ENCODE measurements at places on chromosomes 4 and X. TPM values are rescaled to one million over a fixed set of nuclear protein-coding genes. Genes with fewer than 3 reads are reported as not detected.

DNA sequence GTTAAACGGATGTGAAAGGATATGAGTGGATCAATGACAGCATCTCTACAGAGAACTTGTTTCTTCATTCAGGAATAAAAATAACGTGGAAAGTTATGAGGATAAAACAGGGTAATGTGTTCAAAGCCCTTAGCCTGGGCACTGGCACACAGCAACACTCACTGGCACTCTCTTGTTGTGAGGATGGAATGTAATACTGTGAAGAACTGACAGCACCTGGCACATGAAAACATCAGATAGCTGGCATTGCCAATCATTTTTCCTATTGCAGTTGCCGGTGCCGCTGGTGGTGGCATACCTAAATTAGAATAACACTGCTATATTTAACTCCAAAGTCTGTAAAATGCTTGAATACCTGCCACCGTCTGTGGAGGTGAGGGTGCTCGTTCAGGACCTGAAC, 1061.2 kb downstream of the DMD start:
- H3K4me3 ChIP-seq: no peak overlapping the region
- DNase-seq: no peak
- H3K36me3 ChIP-seq: no peaks in the 10 kb centered on the region
- no peaks in the 10 kb centered on the region for H3K27me3 ChIP-seq
- no peak overlapping the region for H3K27ac ChIP-seq

GRCh38 chr4:189548484-189549125, 392.1 kb upstream of the FRG1 start:
- H3K27me3 ChIP-seq: no peaks in the 10 kb centered on the region
- DNase-seq: no peak
- H3K36me3 ChIP-seq: no peaks in the 10 kb centered on the region
- no peak overlapping the region for H3K27ac ChIP-seq
- H3K4me3 ChIP-seq: no peak overlapping the region

GRCh38 chr4:55865228-55865806, 11.9 kb downstream of the EXOC1 start:
- H3K4me1 ChIP-seq: peaks cover 22% of the 10 kb centered on the region
- no peak overlapping the region for H3K4me3 ChIP-seq
- DNase-seq: no peak
- peaks cover 38% of the 10 kb centered on the region for H3K36me3 ChIP-seq

- H3K27ac ChIP-seq: no peak overlapping the region
- no peak for DNase-seq
- no peaks in the 10 kb centered on the region for H3K27me3 ChIP-seq
Observed at GRCh38 chr4:175435381-175435783, 376.7 kb downstream of the GPM6A start.

GRCh38 chr4:883377-884095, 48.6 kb downstream of the GAK start:
- H3K4me1 ChIP-seq: peaks cover 21% of the 10 kb centered on the region
- no peak for DNase-seq
- H3K27ac ChIP-seq: no peak overlapping the region

GRCh38 chr4:681736-682451, 7.1 kb downstream of the SLC49A3 start:
- peak; percentile 62 for DNase-seq
- no peak overlapping the region for H3K4me3 ChIP-seq
- no peak overlapping the region for H3K27ac ChIP-seq
- peaks cover 20% of the 10 kb centered on the region for H3K4me1 ChIP-seq
- no peaks in the 10 kb centered on the region for H3K27me3 ChIP-seq
- no peaks in the 10 kb centered on the region for H3K36me3 ChIP-seq

DNA sequence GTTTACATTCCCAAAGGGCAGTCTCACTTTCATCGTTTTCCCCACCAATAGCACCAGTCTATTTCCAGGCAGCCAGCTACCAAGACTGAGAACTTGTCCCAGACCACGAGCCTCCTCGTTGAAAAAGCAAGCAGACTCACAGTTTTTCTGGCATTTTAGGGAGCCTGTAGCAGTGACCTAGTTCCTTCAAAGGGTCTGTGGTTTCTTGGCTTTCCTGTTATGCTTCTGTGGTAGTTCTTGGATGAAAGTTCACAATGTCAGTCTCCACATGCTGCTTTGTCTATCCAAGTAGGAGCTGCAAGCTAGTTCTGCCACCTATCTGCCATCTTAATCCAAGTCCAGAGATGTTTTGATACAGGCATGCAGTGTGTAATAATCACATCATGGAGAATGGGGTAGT, 151.6 kb upstream of the ZC4H2 start:
- peaks cover 12% of the 10 kb centered on the region for H3K4me1 ChIP-seq
- peak; percentile 19 for DNase-seq
- H3K4me3 ChIP-seq: no peak overlapping the region
- peak overlapping the region; percentile 49 for H3K27ac ChIP-seq
- no peaks in the 10 kb centered on the region for H3K27me3 ChIP-seq

DNA sequence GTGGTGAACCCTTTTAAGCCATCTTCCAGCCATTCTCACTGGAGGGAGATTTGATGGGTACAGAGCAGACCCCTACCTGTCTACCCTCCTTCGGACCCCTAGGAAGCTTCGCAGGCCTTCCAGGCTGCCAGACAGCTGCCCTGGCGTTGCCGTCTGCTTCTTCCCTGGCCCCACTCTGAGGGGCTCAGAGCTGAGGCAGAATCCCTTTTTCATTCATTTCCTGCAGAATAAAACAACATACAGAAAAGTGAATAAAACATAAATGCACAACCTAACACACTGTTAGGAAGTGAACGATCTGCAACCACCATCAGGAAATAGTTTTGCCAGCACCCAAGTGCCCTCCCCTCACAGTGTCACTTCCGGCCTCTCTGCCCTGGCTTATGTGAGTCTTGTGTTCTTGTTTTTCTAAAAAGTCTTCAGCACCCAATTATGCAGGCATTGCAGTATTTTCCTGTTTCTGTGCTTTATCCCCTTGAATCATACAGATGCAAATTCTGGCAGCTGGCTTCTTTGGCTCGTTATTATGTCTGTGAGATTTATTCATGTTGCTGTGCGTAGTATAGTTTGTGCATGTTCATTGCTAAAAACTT, 5.6 kb upstream of the ADD1 start:
- peak; percentile 87 for DNase-seq
- H3K27me3 ChIP-seq: no peaks in the 10 kb centered on the region
- H3K4me3 ChIP-seq: peak overlapping the region; percentile 77
- H3K36me3 ChIP-seq: peaks cover 57% of the 10 kb centered on the region

- no peaks in the 10 kb centered on the region for H3K4me1 ChIP-seq
- no peaks in the 10 kb centered on the region for H3K36me3 ChIP-seq
- no peak overlapping the region for H3K4me3 ChIP-seq
- no peak overlapping the region for H3K27ac ChIP-seq
- no peak for DNase-seq
- no peaks in the 10 kb centered on the region for H3K27me3 ChIP-seq
Observed at GRCh38 chr4:155307731-155308277, 69.0 kb downstream of the MAP9 start.

DNA sequence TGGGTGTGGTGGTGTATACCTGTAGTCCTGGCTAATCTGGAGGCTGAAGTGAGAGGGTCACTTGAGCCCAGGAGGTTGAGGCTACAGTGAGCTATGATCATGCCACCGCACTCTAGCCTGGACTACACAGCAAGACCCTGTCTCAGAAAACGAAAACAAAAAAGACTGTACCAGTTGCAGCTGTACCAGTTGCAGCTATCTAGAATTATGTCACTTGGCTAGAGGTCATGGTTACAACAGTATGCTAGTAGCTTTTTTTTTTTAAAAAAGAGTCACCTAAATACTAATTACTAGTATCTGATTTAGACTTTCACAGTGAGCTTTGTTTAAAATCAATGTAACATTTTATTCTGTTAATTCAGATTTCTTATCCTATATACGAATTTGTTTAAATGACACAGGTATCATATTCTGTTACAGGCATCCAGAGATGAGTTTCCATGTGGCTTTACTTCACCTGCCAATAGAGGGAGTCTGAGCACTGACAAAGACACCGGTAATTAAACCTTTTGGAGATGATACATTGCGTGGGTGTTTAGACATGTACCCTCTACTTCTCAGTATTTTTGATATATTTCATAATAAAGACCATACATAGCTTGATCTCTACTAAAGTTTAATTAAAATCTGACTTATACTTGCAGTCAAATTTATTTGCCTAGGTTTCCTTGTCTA, 100.2 kb upstream of the IL13RA1 start:
- no peaks in the 10 kb centered on the region for H3K4me1 ChIP-seq
- peaks cover 24% of the 10 kb centered on the region for H3K36me3 ChIP-seq
- H3K27me3 ChIP-seq: no peaks in the 10 kb centered on the region
- no peak overlapping the region for H3K27ac ChIP-seq
- no peak overlapping the region for H3K4me3 ChIP-seq
- DNase-seq: no peak

DNA sequence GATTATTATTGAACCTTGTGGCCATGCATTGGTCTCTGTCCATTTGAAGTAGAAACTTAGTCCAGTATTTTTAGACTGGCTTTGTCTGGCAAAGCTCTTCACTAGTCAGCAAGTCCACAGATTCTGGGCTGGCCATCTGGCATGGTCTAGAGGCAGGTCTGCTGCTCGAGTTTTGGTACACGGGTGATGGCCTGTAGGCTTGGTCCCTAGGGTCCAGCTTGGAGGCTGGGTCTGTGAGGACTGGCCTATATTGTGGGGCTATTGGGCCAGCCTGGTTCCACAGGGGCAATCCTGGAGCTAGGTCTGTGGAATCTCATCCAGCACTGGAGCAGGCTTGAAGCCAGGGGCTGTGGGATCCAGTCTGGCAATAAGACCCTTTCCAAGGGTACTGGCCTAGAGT, 607.6 kb upstream of the KLHL4 start:
- H3K36me3 ChIP-seq: no peaks in the 10 kb centered on the region
- no peak overlapping the region for H3K4me3 ChIP-seq
- H3K27ac ChIP-seq: no peak overlapping the region
- no peaks in the 10 kb centered on the region for H3K4me1 ChIP-seq
- H3K27me3 ChIP-seq: no peaks in the 10 kb centered on the region

GRCh38 chr4:114076899-114077570, 97.6 kb upstream of the ARSJ start:
- no peaks in the 10 kb centered on the region for H3K36me3 ChIP-seq
- no peaks in the 10 kb centered on the region for H3K4me1 ChIP-seq
- no peak for DNase-seq
- no peak overlapping the region for H3K27ac ChIP-seq

DNA sequence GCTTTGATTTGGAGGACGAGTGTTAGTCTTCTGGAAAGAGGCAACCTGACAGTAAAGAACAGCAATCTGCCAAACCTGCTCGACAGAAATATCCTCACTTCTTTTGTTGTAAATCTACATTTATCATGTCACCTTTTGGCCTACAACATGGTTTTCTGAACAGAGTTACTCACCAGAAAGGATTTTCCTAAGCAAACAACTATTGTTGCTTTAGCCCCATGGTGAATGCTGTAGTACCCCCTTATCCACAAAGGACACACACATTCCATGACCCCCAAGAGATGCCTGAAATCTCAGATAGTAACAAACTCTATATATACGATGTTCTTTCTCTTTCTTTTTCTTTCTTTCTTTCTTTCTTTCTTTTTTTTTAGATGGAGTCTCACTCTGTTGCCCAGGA, 42.7 kb downstream of the TMEM150C start:
- H3K4me3 ChIP-seq: no peak overlapping the region
- no peaks in the 10 kb centered on the region for H3K4me1 ChIP-seq
- no peaks in the 10 kb centered on the region for H3K36me3 ChIP-seq
- H3K27me3 ChIP-seq: peaks cover 7% of the 10 kb centered on the region
- H3K27ac ChIP-seq: no peak overlapping the region
- DNase-seq: no peak

GRCh38 chrX:38494239-38494823, 67.0 kb upstream of the TSPAN7 start:
- H3K4me1 ChIP-seq: no peaks in the 10 kb centered on the region
- H3K27me3 ChIP-seq: no peaks in the 10 kb centered on the region
- no peaks in the 10 kb centered on the region for H3K36me3 ChIP-seq
- H3K27ac ChIP-seq: no peak overlapping the region
- DNase-seq: no peak

The HSD17B13 gene
- total RNA-seq: 0.16 TPM

The INTU gene
- 0.37 TPM for total RNA-seq

The HSFX1 gene
- 0.78 TPM for total RNA-seq

The LDB2 gene
- total RNA-seq: not detected

The ANKRD50 gene
- total RNA-seq: 0.10 TPM

The TMEM156 gene
- total RNA-seq: 14.1 TPM

The SRP72 gene
- 131 TPM for total RNA-seq

The MAGEE2 gene
- not detected for total RNA-seq

The TCEAL7 gene
- not detected for total RNA-seq

The SPANXB1 gene
- not detected for total RNA-seq

The MGAT4D gene
- not detected for total RNA-seq

The DAPP1 gene
- total RNA-seq: 17.5 TPM

The TEX13B gene
- total RNA-seq: not detected
